ENCODE measurements at places on chromosomes 1 and 21. TPM values are rescaled to one million over a fixed set of nuclear protein-coding genes. Genes with fewer than 3 reads are reported as not detected.

Gene RHD
- total RNA-seq: not detected

Gene TGFB2
- total RNA-seq: 27.2 TPM

Gene LRRN2
- total RNA-seq: not detected

Gene SUSD4
- total RNA-seq: not detected

Gene LEMD1
- total RNA-seq: not detected

Gene FLG2
- not detected for total RNA-seq

Gene TCHH
- total RNA-seq: not detected

Gene TNFAIP8L2
- not detected for total RNA-seq

Gene COL9A2
- 3.4 TPM for total RNA-seq

Gene FAM78B
- total RNA-seq: 0.13 TPM

Gene TADA1
- total RNA-seq: 10.5 TPM

Gene AMY1A
- total RNA-seq: not detected
